ENCODE measurements at places on chromosomes 3 and 15. TPM values are rescaled to one million over a fixed set of nuclear protein-coding genes. Genes with fewer than 3 reads are reported as not detected.

Gene C3orf22
- total RNA-seq: not detected

- H3K4me1 ChIP-seq: no peaks in the 10 kb centered on the region
- H3K4me3 ChIP-seq: no peak overlapping the region
- no peaks in the 10 kb centered on the region for H3K36me3 ChIP-seq
- no peak for DNase-seq
Measured at GRCh38 chr3:49512781-49513355, 41.4 kb upstream of the BSN start.

- H3K4me3 ChIP-seq: no peak overlapping the region
- H3K36me3 ChIP-seq: no peaks in the 10 kb centered on the region
- no peaks in the 10 kb centered on the region for H3K4me1 ChIP-seq
Measured at GRCh38 chr3:137165117-137165806, 207.5 kb downstream of the IL20RB start.

DNA sequence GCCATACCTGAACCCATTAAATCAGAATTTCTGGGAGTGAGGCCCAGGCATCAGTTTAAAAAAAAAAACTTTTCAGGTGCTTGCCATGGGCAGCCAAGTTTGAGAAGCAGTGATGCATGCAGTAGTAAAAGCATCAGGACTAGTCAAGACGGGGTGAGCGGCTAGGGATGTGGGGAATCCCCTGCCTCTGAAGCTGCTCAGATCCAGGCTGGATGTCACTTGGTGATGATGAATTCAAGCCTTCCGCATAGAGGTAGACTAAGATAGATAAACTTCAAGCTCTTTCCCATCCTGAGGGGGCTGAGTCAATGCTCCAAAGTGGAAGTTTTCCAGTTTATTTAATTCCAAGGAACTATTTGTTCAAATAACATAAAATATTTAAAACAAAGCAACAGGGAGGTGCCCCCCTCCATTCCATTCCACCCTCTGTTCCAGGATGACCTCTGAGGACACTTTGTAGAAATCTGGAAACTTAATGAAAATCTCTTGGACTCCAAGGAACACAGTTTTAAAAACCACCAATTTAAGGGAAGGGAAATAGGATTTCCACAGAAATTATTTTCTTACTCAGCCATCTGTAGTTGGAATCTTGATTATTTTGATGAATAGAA, 100.4 kb upstream of the NR2E3 start:
- peaks cover 15% of the 10 kb centered on the region for H3K27me3 ChIP-seq
- H3K4me1 ChIP-seq: no peaks in the 10 kb centered on the region
- H3K36me3 ChIP-seq: no peaks in the 10 kb centered on the region
- DNase-seq: no peak

Gene DOCK3
- 0.59 TPM for total RNA-seq

Gene KCNMB3
- 4.3 TPM for total RNA-seq

Gene SLC51A
- not detected for total RNA-seq

Gene A4GNT
- not detected for total RNA-seq
